ENCODE measurements at places on chromosomes 4 and X.
A peak's percentile ranks its signal among the peaks of the same experiment; 100 is the strongest.

- peak; percentile 28 for DNase-seq
Measured at GRCh38 chr4:26061248-26061986, 147.4 kb downstream of the SMIM20 start.

DNA sequence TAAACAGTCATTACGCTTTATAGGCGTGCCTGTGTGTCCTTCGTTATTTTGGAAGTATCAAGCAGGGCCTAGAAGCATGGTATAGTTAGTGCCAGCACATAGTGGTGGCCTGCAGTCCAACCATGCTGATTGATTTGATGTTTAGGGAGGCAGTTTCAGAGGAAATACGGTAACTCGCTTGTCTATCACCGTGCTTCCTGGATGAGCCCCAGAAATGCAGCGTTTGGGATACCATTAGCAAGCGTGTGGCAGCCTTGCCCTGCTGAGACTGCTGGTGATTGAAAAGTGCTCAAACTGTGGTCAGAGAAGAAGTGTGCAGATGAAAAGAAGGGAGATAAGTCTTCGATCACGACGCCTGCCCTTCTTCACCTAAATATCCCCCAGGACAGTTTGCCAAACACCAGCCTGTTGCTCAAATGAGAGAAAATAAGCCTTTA lies 158.4 kb downstream of the CHIC2 start:
- DNase-seq = peak; percentile 60

- no peak for DNase-seq
Measured at GRCh38 chr4:153221783-153222706, 17.8 kb downstream of the TRIM2 start.

DNA sequence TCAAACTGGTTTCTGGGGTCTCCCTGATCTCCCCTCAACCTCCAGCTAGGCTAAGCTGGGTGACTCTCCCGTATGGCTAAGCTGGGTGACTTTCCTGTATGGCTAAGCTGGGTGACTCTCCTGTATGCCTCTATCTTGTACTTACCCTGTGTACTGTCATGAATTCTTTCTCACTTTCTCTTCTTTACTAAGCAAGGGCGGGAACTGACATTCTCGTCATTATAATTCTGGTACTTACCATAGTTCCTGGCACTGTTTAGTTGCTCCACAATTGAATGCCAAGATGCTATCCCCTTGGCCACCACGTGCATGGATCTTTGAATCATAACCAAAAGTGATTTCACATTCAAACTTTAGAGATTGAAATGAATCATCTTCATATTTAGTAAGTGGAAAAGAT lies 8.8 kb downstream of the INTU start:
- DNase-seq = no peak

GRCh38 chr4:101345596-101346350 lies 1.6 kb downstream of the PPP3CA start:
- DNase-seq = peak; percentile 88

DNA sequence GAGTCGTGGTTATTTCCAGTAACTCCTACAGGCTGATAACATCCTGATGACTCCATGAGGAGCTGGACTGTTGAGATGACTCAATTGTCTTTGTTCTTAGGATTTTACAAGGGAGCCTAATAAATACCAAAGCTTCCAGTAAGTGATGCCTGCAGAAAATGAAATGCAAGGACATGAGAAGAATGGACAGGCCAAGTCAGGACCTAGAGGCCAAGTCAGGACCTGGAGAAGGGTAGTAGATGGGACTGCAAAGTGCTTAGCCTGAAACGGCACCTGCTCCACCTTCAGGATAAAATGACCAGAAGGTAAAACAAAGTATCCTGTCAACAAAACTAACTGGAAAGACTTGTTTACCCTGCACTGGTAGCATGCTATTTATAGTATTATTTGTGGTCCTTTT lies 6.4 kb upstream of the SLC10A6 start:
- no peak for DNase-seq

DNA sequence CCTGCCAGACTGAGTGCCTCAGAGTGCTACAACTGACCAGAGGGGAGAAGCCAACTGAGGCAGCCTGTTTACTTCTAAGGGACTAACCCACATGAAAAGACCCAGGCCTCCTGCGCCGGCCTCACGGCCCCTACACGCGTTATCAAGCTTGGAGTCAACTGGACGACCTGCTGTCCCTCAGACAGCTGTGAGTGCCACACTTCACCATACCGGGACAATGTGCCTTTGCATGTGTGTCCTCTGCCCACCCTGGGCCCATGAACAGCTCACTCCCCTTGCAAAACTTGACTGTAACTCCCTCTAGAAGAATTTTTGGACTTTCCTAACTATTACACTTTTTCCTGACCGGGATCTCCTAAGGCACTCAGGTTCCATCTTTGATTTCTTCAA lies 1.8 kb downstream of the NOP14 start:
- no peak for DNase-seq

DNA sequence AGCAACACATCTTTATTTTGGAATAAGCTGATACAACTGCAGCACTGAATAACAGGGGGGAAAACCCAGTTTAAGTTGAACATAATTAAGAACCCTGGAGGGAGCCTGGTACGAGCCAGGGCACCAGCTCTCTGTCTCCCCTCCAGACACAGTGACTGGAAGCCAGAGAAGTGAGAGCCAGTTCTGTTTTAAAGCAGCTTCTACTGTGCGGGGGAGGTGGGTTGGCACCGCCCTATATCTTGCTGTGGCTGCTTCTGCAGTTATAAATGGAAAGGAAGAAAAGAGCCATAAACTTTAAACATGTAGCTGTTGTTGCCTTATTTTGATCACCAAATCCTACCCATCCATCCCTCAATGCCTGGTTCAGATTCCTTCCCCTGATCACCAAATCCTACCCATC lies 207.9 kb upstream of the ANXA3 start:
- peak; percentile 50 for DNase-seq

DNA sequence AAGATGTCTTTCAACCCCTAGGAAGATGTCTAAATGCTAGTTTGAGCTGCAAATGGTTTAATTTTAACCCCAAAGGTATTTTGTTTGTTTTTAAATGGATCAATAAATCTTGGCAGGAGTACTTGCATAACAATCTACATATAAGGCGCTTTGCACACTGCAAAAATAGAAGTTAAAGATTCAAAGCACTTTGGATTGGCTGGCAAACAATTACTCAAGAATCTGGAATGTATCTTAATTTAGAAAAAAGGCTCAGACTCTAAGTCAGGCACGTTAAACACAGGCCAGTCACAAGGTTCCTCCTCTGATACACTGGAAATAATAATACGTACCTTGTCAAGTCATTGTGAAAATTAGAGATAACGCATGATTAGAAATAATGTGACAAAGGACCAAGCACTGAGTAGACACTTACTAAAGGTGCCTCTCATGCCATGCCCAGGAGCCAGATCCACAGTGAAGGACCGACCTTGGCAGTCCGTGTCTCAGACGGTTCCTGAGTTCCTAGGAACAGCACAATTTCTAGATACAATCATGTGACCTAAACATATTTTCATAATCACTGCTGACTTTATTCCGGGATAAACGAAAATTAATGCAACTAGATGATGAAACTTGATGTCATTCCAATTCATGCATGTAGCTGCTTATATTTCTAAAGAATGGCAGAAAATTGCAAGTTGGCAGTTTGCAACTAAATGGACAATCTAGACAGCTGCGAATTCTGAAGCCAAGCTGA lies 49.6 kb downstream of the PROM1 start:
- DNase-seq = no peak

GRCh38 chr4:87128006-87128705 lies 92.3 kb downstream of the KLHL8 start:
- no peak for DNase-seq

DNA sequence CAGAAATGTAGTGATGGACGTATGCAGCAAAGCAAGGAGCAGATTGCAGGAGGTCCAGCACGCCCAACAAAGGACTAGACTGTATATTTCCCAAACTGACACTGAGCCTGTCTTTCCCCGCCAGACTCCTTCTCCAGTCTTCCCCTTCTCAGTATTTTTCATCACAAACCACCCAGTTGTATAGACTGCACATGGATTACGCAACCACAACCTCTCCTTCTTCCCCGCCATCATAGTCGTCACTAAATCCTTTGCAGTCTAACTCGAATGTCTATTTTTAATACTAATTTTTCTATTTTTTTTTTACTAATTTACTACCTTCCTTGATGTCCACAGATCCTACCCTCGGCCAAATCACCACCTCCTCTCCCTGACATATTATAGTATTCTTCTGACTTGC lies 105.4 kb downstream of the MTNR1A start:
- no peak for DNase-seq

- no peak for DNase-seq
Measured at GRCh38 chrX:13266641-13267345, 53.1 kb downstream of the ATXN3L start.

GRCh38 chrX:4935401-4935800 lies 1222.0 kb upstream of the PRKX start:
- DNase-seq = no peak

- DNase-seq = no peak
Measured at GRCh38 chr4:10762561-10762960, 78.0 kb upstream of the CLNK start.

- no peak for DNase-seq
Measured at GRCh38 chr4:103754844-103755243, 35.1 kb upstream of the TACR3 start.

- DNase-seq = no peak
Measured at GRCh38 chr4:39698424-39699009, 581 bp downstream of the UBE2K start.

- DNase-seq = no peak
Measured at GRCh38 chrX:4844376-4844775, 1130.9 kb upstream of the PRKX start.

DNA sequence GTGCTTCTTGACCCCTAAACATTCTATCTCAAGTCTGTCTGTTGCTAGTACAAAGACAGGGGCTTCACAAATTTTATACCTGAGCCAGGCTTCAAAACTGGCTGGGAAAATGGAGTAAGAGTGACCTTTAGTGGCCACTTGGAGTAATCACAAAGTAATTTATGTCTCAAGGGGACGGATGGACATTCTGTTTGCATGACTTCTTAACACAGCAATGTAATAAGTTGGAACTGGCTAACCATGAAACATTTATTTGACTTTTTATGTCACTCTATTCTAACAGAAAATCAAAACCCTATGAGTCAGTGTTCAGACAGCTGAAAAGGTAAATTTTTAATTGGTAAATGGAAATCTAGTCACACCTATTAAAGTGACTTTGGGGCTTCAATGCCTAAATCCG lies 600.6 kb downstream of the ANKRD50 start:
- peak; percentile 52 for DNase-seq

DNA sequence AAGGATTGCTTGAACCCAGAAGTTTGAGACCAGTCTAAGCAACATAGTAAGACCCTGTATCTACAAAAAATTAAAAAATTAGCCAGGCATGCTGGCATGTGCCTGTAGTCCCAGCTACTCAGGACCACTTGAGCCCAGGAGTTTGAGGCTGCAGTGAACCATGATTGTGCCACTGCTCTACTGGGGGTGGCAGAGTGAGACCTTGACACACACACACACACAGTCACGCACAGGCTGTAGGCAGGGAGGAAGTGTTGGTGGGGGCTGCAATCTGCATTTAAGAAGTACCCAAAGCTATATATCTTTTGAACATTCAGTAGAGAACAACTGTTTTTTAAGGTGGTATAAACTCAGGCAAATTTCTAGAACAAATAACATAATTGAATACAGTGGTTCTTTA lies 7.2 kb downstream of the SCRG1 start:
- DNase-seq = no peak

GRCh38 chr4:71241501-71242288 lies 97.1 kb upstream of the SLC4A4 start:
- no peak for DNase-seq

GRCh38 chr4:168831919-168832762 lies 177.9 kb downstream of the CBR4 start:
- peak; percentile 92 for DNase-seq

GRCh38 chr4:128675083-128675482 lies 134.4 kb upstream of the JADE1 start:
- DNase-seq = peak; percentile 55

DNA sequence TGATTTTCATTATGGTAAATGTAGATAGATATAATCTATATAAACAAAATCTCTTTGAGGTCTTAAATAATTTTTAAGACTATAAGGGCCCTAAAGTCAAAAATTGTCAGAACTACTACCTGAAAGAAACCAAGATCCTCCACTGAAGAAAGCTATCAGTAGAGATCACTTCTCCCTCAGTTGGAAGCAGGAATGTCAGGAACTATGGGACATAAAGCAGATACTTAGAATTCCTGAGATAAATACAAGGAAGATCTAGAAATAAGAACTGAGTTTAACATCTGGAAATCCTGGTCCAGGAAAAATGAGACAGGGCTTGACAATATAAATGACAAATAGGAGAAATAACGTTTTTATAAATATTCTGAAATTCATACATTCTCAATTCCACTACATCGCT lies 97.2 kb downstream of the ADAMTS3 start:
- DNase-seq = no peak

DNA sequence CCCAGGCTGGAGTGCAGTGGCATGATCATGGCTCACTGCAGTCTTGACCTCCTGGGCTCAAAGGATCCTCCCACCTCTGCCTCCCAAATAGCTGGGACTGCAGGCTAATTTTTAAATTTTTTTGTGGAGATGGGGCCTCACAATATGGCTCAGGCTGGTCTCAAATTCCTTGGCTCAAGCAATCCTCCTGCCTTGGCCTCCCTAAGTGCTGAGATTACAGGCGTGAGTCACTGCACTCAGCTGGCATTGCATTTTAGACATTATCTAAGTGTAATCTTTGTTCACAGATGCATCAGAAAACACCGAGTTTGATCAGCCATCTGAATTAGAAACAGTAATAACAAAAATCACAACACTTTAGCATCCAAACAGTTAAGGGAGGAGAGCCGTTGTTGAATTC lies 53.4 kb upstream of the CBR4 start:
- no peak for DNase-seq

- no peak for DNase-seq
Measured at GRCh38 chrX:48936429-48937053, 17.7 kb upstream of the PIM2 start.

DNA sequence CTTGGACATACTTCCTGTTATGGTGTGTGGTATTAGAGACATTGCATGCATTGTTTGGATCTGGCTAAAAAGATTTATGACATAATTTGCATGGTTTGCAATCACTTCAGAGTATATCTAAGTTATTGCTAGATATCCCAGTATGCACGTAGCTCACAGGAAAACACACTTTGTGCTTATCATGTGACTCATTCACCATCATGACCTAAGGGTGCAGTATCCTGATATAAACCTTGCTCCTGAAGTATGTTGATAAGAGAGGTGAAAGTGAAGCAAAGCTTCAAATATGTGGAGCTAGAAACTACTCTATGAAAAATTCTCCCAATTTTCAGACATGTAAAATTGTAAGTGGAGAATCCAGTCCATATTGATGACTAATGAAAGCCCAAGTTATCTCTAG lies 46.9 kb upstream of the GRXCR1 start:
- no peak for DNase-seq

GRCh38 chr4:78410225-78410624 lies 141.3 kb upstream of the ANXA3 start:
- no peak for DNase-seq

- no peak for DNase-seq
Measured at GRCh38 chr4:171812333-171812664, 905 bp upstream of the GALNTL6 start.
